ENCODE measurements at places on chromosomes 6 and 20.

DNA sequence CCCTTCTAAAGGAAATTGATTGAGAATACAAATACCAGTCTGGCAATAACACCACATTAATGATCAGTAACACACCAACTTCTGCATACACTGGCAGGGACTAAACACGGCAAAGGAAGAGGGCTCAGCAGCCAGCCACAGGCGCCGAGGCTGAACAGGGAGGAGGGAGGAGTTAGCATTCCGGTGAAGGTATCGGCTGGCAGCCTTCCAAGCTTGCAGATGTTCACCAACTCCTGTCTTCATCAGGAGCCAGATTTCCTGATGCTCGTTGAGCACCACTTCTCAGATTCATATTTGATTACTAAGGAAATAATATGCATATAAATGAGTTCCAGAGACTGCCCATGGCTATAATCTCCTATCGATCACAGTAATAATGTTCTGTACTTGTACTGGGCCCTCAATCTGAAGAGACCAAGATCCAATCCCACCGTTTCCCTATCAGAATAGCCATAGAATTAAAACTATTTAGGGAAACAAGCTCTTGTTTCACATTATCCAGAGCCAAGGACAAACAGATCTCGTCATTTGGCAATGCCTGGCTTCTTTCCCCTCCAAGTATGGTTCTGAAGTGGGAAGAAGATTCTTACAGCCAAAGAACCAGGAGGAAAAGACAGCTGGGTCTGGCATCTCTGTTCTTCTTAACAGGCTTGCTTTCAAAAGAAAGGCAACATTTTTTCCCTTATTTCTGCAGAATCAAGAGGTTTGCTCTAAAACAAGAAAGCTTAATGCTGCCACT, 42.2 kb downstream of the GFOD1 start:
- H3K27me3 ChIP-seq, result no peaks in the 10 kb centered on the region
- no peak overlapping the region for H3K27ac ChIP-seq
- H3K36me3 ChIP-seq, result no peaks in the 10 kb centered on the region
- DNase-seq, result peak; percentile 52
- H3K4me3 ChIP-seq, result no peak overlapping the region
- H3K4me1 ChIP-seq, result no peaks in the 10 kb centered on the region

DNA sequence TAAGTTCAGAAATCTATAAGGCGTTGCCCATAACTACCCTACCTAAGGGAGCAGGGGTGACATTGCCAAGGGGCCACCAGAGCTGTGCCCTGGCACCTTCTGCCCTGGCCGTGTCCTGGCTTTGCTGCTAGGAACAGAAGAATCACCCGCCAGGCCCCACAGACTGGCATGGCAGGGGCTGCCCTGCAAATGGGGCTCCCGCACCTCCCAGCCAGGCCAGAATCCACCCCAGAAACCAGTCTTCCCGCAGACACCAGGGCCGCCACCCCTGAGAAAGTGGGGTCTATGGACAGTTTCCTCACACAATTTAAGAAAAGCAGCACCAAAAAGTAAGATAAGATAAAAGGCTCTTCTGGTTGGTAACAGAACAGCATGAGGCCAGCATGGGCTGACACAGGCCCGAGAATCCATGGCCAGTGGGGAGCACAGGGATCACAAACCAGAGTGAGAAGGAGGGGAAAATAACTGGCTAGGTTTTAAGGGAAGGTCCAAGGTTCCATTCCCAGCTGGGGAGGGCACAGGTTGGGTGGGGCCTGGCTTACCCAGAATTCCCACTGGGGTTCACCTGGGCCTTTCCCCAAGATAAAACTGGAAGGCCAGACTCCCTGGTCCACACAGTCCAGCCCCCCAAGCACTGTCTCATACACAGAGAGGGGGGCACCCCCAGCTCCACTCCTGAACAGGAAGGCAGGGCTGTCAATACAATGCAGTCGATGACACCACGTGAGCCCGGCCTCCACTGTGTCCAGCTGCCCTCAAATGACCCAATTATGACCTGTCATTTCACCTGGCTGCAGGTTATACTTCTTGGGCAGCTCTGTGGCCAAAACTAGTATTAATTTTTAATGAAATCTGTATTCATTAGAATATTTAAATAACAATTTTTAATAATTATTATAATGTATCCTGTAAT, 59.4 kb downstream of the PYGB start:
- peaks cover 2% of the 10 kb centered on the region for H3K36me3 ChIP-seq
- no peaks in the 10 kb centered on the region for H3K4me1 ChIP-seq
- no peaks in the 10 kb centered on the region for H3K27me3 ChIP-seq
- H3K27ac ChIP-seq, result no peak overlapping the region

DNA sequence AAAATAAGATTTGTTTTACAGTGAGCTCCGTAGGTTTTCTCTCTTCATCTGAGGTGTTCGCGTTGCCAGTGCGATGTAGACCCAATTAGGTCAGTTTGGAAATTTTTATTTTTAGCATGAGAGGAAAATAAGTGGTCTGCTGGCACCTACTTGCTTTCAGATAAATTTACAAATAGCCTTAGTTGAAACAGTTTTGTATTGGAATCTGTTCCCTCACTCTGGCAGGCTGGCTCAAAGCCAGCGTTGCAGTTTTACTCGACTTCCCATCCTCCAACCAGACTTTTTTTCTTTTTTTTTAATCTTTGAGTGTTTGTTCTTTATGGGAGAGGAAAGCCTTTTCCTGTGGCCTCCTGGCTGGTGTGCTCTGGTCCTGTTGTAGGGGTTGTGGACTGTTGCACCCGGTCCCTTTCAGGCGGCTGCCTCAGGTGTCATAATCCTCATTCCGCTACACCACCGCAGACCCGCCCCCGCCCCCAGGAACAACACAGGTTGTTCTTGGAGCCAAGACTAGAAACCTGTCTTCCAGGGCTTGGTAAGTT, 46.7 kb downstream of the TIAM2 start:
- no peak overlapping the region for H3K4me3 ChIP-seq
- no peaks in the 10 kb centered on the region for H3K4me1 ChIP-seq
- no peaks in the 10 kb centered on the region for H3K36me3 ChIP-seq
- no peak overlapping the region for H3K27ac ChIP-seq
- H3K27me3 ChIP-seq, result no peaks in the 10 kb centered on the region
- DNase-seq, result no peak

GRCh38 chr6:145036236-145036635, 699.1 kb downstream of the EPM2A start:
- H3K4me3 ChIP-seq, result no peak overlapping the region
- H3K36me3 ChIP-seq, result no peaks in the 10 kb centered on the region
- H3K27ac ChIP-seq, result no peak overlapping the region
- H3K27me3 ChIP-seq, result no peaks in the 10 kb centered on the region

DNA sequence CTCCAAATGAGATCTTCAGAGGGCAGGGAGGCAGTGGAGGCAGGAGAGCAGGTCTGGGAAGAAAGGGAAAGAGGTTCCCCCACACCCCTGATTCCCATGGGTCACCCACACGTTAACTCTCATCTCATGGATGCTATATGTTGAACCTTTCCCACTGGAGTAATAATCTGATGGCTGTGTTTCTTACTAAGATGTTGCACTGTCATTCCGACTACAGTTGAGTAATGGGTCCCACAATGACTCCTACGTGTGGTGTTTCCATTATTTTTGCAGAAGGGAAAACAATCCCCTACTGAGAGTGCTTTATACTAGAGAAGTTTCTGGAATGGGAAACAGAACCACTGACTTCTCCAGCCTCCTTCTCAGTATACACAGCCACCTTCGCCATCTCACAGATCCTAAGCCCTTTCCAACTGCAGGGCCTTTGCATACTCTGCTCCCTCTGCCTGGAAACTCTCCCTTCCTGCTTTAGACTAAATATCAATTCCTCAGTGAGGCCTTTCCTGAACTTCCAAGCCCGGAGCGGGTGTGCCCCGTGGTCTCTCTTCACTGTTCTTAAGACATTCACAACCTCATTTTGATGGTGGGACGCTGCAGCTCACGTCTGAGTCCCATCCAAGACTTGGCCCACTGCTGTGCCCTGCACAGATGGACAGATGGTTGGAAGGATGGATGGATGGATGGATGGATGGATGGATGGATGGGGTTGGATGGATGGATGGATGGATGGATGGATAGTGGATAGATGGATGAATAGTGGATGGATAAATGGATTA, 238.6 kb upstream of the PMEPA1 start:
- no peak for DNase-seq
- H3K36me3 ChIP-seq, result no peaks in the 10 kb centered on the region
- H3K4me3 ChIP-seq, result no peak overlapping the region
- H3K4me1 ChIP-seq, result no peaks in the 10 kb centered on the region

Measured in pancreas (tissue), 10 donors.